ENCODE measurements at places on chromosomes 7 and 10.

GRCh38 chr10:123742751-123743440, 76.7 kb downstream of the GPR26 start:
- DNase-seq: peak; percentile 47

DNA sequence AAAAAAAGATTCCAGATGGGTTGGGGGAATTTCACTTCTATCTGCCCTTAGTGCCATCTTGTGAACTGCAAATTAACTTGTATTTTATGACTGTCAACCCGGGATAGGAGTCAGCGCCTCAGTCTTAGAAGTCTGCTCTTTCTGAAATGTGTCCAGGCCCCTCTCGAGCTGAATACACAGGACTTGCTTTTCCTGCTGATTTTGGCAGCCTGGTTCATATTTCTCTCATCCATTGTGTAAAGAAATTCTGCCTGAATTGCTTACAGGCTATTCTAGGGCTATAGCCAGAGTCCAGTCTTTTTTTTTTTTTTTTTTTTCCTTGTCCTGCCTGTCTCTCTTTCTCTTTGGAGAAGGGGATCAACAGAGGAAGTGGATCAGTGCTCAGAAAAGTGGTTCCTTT, 24.6 kb downstream of the GATA3 start:
- DNase-seq: no peak

GRCh38 chr7:90771281-90771680, 175.2 kb downstream of the CDK14 start:
- no peak for DNase-seq

DNA sequence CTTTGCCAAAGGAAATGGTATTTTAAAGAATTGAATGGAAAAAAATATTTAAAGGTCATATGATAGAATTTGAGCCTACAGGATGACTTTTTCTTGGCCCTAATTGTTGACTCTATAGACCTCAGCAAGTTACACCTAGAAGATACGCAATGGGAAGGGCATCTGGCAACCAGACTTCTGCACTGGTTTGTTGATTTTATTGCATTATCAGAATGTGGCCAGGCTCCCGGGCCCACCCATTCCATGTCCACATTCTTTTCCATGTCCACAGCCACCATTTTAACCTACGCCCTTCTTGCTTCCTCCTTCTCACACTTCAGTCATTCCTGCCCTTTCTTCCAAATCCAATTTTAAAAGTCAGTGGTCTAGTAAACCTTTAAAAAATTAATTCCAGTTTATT, 738.4 kb downstream of the SUGCT start:
- no peak for DNase-seq

DNA sequence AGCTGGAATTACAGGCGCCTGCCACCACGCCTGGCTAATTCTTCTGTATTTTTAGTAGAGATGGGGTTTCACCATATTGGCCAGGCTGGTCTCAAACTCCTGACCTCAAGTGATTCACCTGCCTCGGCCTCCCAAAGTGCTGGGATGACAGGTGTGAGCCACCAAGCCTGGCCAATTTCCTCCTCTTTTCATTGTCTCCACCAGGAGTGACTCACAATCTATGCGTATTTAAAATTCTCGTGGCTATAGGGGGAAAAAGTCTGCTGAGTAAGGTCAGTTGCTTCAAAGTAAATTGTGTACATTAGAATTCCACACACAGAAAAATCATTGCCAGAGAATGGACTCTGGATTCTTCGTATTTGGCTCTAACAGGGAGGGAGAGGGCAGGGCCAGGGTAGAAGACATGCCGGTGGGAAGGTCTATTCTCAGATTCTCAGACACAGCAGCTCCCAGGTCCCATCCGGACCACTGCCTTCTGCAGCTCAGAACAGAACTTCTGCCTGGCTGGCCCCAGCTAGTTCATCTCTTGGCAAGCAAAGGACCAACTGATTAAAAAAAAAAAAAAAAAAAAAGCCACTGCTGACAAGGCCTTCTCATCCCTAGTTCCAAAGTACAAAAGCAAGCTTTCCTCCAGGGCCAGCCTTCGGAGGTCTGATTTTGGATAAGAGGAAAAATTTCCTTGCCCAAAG, 22.2 kb downstream of the PSPH start:
- DNase-seq: no peak

- DNase-seq: no peak
Observed at GRCh38 chr10:77872151-77872946, 54.2 kb downstream of the DLG5 start.

DNA sequence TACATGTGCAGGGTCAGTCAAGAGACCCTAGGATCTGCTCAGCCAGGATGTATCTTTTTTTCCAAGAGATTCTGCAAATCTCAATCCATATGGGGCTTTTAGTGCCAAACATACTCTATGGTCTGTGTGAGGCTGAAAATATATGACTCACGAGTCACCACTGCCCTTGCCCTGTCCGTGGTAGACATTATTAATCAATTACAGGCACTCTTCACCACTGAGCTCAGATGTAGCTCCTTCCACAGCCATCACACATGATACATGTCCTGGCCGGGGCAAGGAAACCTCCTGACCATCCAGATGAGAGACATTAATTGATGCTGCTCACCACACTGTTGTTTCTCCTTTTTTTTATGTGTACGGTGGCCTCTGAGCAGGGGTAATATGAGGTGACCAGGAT, 90.2 kb upstream of the RET start:
- no peak for DNase-seq

GRCh38 chr7:150955519-150956394, 22.4 kb downstream of the KCNH2 start:
- DNase-seq: no peak

DNA sequence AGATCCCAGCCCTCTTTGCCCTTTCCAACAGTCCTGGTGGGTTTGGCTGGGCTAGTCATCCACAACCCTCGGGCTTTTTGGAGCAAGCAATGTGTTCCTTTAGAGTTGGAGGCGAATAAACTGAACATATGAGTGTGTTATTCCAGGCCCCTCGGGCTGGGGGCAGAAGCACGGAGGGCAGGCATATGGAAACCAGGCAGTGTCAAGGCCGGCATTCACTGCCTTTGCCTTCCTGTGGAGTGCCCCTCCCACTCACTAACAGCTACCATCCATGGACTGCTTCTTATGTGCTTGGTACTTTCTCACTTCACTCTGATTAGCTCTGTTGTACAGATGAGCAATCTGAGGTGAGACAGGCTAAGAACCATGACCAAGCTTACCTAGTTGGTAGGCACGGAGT, 53.9 kb upstream of the EFCAB10 start:
- DNase-seq: no peak

DNA sequence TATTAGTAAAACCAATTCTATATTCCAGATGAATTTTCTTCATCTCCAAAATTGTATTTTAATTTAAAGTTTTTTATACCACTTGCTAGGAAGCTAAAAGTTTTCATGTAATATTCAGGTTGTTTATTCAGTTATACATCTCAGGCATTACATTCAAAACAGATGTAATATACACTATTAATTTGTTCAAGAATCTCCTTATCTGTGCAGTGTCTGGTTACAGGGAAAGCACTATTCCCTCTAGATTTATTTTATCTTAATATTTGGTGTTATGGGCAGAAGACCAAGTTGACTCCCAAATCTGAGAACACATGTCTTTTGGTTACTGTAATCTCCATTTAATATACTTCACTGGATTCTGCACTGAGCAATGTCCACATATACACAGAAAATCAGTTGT, 953.4 kb downstream of the ANKRD7 start:
- no peak for DNase-seq

GRCh38 chr7:40697653-40698052, 562.8 kb downstream of the SUGCT start:
- no peak for DNase-seq

GRCh38 chr10:113221756-113222168, 271.7 kb downstream of the TCF7L2 start:
- no peak for DNase-seq

DNA sequence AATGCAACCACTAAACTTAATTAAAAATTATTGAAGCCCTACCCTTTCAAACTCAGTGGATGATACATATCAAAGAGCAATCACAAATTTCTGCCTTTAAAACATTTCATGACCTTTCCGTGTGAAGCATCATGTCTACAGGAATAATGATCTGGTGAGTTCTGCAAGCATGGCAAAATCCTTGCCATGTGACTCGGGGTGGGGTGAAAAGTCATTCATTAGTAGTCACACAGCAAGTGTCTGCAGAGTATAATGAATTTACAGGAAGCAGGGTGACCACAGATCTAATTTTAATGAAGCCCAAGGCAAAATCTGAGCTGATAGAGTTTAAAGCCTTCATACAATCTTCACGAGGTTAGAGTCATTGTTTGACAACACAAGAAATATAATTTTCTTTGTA, 351.9 kb downstream of the THSD7A start:
- no peak for DNase-seq

- DNase-seq: no peak
Observed at GRCh38 chr10:30534465-30535144, 94.9 kb downstream of the LYZL2 start.

DNA sequence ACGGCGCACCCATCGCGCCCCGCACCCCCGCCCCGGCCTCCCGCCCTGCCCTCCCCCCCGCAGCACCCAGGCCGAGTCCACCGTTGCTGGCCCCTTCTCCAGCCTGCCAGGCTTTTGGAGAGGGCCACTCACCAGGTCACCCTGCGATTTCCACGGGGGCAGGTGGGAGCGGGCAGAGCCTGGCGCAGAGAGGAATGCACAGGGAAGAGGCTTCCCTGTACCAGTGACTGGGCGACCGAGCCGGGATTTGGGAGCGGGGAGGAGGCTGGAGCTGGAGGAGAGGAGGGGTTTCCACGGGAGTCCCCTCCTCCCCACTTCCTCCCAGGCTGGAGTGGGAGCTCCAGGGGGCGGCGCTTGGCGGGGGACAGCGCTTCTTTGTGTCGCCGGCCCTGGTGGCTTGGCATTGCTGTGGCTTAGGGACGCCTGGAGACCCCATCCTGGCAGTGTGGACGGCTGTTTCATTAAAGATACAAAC, 19.3 kb downstream of the TCAF1 start:
- no peak for DNase-seq

DNA sequence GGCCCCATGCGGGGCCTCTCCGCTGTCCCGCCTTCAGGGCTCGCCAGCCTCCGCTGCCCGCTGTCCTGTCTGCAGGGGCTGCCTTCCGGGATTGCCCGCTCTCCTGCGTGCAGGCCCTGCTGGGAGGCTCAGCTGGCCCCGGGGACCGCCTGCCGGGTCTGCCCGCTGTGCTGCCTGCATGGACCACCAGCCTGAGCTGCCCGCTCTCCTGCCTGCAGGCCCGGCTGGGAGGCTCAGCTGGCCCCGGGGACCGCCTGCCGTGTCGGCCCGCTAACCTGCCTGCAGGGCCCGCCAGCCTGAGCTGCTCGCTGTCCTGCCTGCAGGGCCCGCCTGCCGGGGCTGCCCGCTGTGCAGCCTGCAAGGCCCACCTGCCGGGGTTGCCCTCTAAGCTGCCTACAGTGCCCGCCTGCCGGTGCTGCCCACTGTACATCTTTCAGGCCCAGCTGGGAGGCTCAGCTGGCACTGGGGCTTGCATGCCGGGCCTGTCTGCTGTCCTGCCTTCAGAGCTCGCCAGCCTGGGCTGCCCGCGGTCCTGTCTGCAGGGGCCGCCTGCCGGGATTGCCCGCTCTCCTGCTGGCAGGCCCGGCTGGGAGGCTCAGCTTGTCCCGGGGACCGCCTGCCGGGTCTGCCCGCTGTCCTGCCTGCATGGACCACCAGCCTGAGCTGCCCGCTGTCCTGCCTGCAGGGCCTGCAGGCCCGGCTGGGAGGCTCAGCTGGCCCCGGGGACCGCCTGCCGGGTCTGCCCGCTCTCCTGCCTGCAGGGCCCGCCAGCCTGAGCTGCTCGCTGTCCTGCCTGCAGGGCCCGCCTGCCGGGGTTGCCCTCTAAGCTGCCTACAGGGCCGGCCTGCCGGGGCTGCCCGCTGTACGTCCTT, 165.1 kb downstream of the GLRX3 start:
- no peak for DNase-seq

GRCh38 chr10:118271671-118272070, 70.5 kb downstream of the FAM204A start:
- no peak for DNase-seq

DNA sequence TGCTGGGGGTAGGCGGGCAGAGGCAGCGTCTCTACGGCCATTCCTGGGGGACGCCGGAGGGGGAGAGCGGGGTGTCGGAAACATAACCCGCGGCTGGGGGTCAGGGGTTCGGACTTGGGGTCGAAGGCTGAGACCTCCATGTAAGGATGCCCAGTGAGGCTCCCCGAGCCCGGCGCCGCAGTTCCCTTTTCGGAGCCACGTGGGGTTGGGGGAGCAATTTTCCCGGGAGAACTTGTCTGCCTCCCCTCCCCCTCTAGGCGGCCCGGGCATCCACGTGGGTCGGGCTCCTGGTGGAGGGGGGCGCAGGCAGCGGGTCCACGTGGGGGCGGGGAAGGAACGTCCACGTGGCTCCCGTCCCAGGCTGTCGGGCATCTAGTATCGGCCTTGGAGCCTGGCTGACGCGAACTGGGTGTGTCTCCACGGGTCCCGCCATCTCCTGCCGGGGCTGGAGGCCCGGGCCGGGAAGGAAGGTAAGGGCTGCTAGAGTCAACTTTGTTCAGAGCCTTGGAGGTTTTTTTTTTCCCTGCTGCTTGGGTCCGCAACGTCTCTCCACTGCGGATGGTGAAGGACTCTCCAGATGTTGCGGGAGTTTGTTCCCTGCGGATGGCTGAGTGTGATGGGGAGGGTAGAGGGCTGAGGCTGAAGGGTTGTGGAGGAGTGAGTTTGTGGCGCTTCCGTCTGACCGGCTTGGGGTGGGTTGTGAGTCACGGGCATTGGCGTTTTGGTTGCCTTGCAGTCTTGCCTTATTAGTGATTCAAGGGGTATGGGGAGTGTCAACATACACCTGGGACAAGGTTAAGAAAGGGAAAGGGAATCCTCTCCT, 744 bp downstream of the PPRC1 start:
- DNase-seq: no peak

GRCh38 chr10:57791546-57791945, 476.1 kb downstream of the IPMK start:
- DNase-seq: no peak

GRCh38 chr10:3757250-3757637, 27.8 kb downstream of the KLF6 start:
- no peak for DNase-seq

- DNase-seq: no peak
Observed at GRCh38 chr10:119479532-119479931, 63.0 kb downstream of the RGS10 start.

- DNase-seq: no peak
Observed at GRCh38 chr7:150405584-150406311, 26.6 kb downstream of the ZNF775 start.

GRCh38 chr10:93916257-93917063, 22.7 kb downstream of the SLC35G1 start:
- no peak for DNase-seq

GRCh38 chr7:121546632-121547543, 150.8 kb upstream of the FAM3C start:
- no peak for DNase-seq

GRCh38 chr7:38438970-38439369, 165.5 kb upstream of the TARP start:
- DNase-seq: no peak

GRCh38 chr7:44133295-44133694, 7.8 kb downstream of the MYL7 start:
- no peak for DNase-seq

Data from vagina (tissue), 2 donors.